ENCODE measurements at places on chromosomes 11 and 22. TPM values are rescaled to one million over a fixed set of nuclear protein-coding genes. Genes with fewer than 3 reads are reported as not detected.

The TSPAN4 gene
- 210 TPM for total RNA-seq

The TCN2 gene
- 6.6 TPM for total RNA-seq

The ALDH3B2 gene
- total RNA-seq, result not detected

The MUC5B gene
- not detected for total RNA-seq

The OR5AK2 gene
- not detected for total RNA-seq

The KBTBD3 gene
- 1.3 TPM for total RNA-seq

The FOSL1 gene
- total RNA-seq, result 71.3 TPM

The CBX6 gene
- total RNA-seq, result 20.9 TPM

The ADM gene
- total RNA-seq, result 40.3 TPM

The GDPD4 gene
- total RNA-seq, result not detected

The TMEM151A gene
- 0.05 TPM for total RNA-seq

The ACR gene
- not detected for total RNA-seq

The CARD10 gene
- total RNA-seq, result 20.4 TPM

The DCHS1 gene
- 3.8 TPM for total RNA-seq

DNA sequence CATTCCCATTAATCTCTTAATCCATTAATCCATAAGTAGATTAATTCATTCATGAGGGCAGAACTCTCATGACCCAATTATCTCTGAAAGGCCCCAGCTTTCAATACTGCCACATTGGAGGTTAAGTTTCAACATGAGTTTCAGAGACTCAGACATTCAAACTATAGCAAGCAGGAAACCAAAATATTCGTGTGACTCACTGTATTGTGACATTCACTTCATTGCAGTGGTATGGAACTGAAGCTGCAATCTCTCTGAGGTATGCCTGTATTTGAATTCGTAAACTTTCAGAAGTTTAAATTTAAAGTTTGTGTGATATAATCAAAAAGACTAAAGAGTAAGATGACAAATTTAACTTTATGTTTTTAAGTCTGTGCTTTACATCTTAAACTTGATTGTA is 2.9 kb upstream of the OR52J3 start:
- no peak for DNase-seq

DNA sequence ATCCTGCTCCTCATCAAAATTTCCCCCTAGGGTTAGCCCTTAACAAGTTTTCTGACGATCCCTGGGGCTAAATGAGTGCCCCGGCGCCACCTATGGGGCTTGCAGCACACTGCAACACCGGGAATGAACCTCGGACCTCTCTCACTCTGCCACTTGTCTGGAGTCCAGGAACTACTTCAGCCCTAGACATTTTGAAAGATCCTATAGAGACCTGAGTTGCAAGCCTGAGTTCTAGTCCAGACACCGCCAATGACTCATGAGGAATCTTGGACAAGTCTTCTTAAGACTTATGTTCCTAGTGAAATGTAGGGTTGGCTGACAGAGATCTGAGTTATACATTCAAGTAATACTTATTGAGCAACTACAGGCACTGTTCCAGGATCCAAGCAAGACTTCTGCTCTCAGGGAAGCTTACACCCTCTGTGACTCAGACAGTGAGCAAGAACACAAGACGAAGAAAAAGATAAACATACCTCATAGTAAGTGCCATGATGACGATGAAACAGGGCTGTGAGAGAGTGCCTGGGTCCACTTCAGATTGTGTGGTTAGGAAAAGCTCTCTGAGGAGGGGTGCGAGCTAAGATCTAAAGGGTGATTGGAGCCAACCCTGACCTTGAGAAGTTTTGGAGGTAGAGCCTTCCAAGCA is 10.2 kb upstream of the STK33 start:
- peak; percentile 98 for DNase-seq

DNA sequence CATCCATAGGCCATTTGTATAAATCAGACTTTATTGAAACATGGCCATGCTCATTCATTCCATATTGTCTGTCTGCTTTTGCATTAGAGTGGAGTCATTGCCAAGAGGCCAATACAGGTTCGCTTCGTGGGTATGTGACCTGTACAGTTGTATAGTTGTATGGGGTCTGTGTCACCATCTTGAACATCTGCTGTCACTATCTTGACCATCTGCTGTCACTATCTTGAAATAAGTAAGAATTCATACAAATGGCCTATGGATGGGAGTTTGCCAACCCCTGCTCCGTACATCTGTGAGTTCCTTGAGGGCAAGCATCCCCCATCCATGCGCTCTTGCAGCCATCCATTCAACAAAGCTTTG is 44.4 kb upstream of the ANO1 start:
- no peak for DNase-seq

DNA sequence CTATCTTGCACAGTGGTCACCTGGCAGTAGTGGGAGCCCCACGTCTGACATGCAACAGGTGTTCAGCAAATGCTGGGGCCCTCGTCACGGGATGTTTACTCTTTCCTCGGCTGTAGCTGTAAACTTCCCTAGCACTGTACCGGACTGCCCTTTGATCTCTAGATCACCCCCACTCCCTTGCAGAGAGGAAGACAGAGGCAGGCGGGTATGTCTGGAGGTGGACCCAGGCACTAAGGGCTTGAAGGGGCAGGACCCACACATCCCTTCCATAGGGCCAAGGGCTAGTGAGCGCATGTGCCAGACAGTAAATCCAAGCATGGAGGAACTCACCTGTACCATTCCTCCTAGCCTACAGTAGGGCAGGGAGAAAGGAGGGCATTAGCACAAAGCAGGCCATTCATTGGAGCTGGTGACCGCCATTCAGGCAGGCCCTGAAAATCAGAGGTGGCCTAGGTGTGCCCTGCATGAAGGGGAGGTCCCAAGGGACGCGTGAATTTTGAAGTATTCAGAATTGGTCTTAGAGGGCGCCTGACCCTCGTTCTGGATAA is 1.9 kb upstream of the SMTN start:
- no peak for DNase-seq

GRCh38 chr11:101840704-101841103 is 74.1 kb upstream of the CEP126 start:
- no peak for DNase-seq

DNA sequence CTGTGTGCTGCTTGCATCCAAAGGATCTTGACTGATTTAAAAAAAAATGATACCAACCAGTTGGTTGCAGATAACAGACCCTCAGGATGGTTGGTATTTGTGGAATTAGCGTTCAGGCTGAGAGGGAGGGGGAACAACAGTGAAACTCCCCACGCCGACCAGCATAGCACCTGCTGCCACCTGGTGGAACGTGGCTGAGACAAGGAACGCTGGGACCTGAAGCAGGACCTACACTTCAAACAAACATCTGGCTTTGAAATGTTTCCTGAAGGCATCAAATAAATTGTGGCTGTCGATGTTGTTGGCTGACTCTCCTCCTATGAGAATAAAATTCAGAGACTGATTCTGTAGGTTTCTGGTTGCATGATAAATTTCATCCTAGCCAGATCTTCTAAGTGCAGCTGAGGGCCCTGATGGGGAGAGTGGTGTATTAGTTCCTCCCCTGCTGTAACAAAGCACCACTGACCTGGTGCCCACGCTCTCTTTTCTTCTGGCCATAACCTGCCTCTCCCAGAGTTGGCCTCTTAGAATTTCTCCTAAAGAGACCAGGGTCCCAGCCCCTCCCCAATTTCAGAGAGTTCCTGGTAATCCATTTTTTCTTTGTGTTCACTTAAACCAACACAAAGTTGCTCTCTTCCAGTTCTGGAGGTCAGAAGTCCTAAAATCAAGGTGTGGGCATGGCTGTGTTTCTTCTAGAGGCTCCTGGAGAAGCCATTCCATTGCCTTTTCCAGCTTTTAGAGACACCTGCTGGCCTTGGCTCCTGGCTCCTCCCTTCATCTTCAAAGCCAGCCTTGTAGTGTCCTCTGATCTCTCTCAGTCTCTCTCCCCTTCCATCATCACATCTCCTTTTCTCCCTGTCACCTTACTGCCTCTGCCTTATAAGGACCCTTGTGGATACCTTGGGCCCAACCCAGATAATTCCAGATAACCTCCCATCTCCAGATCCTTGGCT is 17.3 kb downstream of the APOL2 start:
- peak; percentile 23 for DNase-seq

GRCh38 chr11:128420951-128421350 is 166.4 kb downstream of the ETS1 start:
- peak; percentile 21 for DNase-seq

- no peak for DNase-seq
These were observed 66.8 kb downstream of the LRP5 start for GRCh38 chr11:68379206-68379605.

- no peak for DNase-seq
These were observed 336.1 kb downstream of the CTTN start for GRCh38 chr11:70734379-70734778.

DNA sequence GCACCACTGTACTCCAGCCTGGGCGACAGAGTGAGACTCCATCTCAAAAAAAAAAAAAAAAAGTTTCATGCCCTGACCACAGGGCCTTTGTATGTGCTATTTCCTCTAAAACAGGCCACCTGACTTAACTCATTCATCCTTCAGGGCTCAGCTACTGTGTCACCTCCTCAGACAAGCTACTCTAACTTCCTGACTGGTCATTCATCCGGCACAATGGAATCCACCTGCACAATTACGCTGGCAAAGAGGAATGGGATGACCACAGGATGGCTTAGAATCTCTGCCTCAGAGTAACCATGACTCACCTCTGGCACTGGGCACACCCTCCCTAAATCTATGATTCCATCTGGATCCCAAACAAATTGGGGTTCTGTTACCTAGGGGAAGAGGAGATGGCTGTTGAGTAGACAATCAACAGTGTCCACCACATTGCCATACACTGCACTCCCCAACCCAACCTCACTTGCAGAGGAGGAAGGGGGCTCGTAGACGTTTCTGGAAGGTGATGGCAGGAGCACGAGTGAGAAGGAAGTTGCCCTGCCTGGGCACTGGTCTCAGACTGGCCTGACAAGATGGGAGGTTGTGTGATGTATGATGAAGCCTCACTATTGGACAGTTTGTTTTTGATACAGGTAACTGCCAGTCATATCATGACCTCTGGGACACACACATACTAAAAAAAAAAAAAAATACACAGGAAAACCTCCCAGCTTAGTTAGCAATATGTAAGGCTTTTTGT is 22.8 kb upstream of the HMOX1 start:
- DNase-seq, result peak; percentile 92

DNA sequence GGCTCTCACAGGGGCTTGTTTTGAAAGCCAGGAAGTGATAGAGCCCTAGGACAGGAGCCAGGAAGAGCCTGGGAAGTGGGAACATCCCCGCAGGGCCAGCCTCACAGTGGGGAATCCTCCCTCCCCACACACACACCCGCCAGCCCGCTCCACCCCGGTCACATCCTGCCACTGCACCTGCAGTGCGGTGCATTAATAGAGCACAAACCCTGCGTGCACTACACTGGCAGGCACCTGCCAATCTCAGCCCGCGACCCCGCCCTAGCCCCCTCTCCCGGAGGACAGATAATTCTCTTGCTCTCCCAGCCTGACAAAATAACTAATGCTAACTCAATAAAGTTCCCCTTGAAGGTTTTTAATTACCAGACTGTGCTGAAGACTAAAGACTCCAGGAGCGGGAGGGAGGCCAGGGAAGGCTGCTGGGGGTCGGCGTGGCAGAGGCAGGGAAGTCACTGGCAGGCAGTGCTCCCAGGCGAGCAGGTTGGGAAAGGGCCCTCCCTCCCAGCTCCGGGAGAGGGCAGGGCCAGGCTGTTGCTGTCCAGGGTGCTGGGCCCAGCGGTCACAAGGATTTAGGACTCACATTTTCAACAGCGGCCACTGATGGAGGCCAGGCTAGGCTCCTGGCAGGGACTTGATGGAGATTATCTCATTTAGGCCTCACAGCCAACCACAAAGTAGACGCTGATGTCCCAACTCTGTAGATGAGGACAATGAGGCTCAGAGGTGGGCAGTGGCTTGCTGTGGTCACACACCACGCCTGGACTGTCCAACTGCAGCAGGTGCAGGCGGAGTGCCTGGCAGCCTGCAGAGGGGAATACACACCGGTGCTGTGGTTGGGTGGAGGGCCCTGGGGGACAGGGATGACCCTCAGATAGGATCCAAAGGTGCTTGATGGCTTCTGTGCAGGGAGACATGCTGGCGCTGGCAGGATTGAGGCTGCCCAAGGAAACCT is 23.9 kb upstream of the TCF20 start:
- peak; percentile 24 for DNase-seq

GRCh38 chr11:4049006-4049405 is 45.6 kb upstream of the RRM1 start:
- DNase-seq, result no peak

GRCh38 chr11:32920570-32920969 is 28.0 kb downstream of the QSER1 start:
- no peak for DNase-seq

DNA sequence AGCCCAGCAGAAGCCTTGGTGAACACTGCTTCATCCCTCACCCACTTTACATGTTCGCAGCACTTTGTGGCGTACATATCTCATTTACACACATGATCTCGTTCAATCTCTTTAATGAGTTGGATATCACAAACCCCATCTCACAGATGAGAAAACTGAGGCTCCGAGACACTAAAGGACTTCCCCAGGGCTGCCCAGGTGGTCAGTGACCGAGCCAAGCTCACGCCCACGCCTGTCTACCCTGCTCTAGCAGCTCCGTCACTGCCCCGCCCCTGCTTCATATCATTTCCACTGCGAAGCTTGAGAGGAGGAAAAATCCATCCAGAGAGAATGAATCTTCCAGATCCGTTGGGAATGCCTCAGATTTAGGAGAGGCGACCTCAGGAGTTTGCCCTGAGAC is 11.8 kb upstream of the DSCAML1 start:
- DNase-seq, result no peak

- DNase-seq, result no peak
These were observed 1.4 kb downstream of the TMEM9B start for GRCh38 chr11:8962841-8963240.

GRCh38 chr11:35529971-35530495 is 4.6 kb upstream of the PAMR1 start:
- DNase-seq, result peak; percentile 84

GRCh38 chr22:44276041-44276440 is 36.7 kb downstream of the SHISAL1 start:
- DNase-seq, result no peak

DNA sequence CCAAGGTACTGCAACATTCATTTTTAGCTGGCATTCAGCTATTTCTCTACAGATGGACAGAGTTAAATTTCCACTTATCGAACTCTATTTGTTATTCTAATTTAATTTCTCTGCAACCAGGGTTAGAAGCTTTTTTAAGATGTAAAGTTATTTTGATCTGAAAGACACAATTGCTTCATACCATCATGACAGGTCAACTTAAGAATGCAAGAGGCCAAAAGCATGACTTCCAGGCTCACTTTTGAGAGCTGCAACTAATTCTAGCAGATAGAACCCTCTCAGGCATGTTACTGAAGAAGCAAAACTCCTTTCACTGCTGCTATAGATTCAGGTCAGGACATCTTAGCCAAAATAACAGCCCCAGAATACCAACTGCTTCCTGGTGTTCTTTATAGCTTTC is 86.5 kb upstream of the GALNT18 start:
- DNase-seq, result no peak
